Anterior cingulate cortex (tissue), 58 donors: ENCODE measurements at places on chromosomes 7 and 10.

- no peak for DNase-seq
Measured at GRCh38 chr7:28747404-28747803, 210.7 kb downstream of the TRIL start.

GRCh38 chr10:55043540-55043939 lies 242.5 kb upstream of the PCDH15 start:
- no peak for DNase-seq

- no peak for DNase-seq
Measured at GRCh38 chr7:100584683-100585510, 1.0 kb downstream of the LRCH4 start.

DNA sequence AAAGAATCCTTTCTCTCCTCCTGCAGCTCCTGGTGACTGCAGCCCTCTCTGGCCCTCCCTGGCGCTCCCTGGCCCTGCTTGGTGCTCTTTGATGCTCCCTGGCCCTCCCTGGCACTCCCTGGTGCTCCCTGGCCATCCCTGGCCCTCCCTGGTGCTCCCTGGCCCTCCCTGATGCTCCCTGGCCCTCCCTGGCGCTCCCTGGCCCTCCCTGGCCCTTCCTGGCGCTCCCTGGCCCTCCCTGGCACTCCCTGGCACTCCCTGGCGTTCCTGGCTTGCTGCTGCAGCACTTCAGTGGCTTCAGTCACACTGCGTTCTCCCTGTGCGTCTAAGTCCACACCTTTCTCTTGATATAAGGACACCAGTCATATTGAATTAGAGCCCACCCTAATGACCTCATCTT lies 15.2 kb upstream of the FGFR2 start:
- DNase-seq, result no peak

- no peak for DNase-seq
Measured at GRCh38 chr7:42250411-42250810, 13.4 kb upstream of the GLI3 start.

DNA sequence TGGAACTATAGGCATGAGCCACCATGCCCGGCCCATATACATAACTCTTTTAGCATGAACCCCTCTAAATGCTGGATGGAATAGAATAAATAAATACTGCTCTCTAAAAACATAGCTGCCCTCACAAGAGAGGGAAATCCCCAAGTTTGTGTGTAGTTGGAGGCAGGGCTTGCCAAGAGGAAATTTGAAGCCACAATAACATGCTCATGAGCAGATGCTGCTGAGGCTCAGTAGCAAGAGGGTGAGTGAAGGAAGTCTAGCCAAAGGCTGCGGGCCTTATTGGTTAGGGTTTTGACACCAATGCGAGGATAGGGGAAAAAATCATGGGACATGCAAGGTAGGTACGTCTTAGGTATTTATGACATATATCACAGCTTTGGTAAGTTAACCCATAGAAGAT lies 17.3 kb downstream of the TPK1 start:
- no peak for DNase-seq
